ENCODE measurements at places on chromosomes 2 and 18.

- DNase-seq: no peak
Observed at GRCh38 chr2:223925106-223925505, 20.0 kb downstream of the WDFY1 start.

DNA sequence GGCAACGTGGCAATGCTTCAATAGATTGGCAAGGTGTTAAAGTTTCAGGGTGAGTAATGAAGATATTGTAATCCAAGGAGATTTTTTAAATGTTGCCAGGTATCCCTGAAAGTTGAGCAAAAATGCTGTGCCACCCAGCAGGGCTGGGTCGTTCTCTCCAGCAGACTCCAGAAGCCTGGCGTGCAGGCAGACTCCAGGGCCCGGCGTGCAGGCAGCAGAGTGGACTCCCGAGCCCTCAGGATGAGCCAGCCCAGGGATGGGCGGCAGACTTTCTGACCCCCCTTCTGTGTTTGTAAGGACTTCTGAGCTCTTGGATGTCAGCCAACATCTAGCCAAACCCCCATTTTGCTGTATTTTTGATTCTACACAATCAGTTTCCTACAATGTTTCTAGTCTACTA is 289.1 kb downstream of the ZNF516 start:
- no peak for DNase-seq

GRCh38 chr18:24112874-24113615 is 25.8 kb upstream of the CABYR start:
- no peak for DNase-seq

GRCh38 chr18:65808759-65809158 is 57.9 kb downstream of the CDH7 start:
- no peak for DNase-seq

- no peak for DNase-seq
Observed at GRCh38 chr2:141923657-141924056, 207.2 kb downstream of the LRP1B start.

DNA sequence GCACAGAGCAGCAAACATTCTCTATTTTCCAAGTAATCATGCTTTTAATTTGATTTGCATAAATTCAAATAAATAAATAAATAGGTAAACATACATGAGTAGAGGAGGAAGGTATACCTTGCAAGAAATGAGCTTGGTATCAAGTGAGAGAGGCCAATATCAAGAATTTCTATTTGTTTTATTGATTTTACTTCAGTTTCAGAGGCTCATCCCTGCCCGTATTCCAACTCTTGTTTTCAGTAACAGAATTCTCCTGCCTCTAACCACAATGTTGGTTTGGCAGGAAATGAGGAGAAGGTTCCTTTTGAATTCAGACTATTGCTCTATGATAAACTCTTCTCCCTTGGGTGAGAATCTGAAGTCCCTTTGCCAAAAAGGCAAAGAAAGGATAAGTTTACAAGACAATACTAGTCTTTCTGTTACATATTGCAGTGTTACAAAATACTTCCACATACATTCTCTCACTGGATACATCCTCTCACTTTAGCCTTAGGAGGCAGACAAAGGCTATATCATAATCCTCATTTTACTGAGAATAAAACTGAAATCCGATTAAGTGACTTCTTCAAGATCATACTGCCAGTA is 68.3 kb upstream of the ZNF397 start:
- DNase-seq: no peak

GRCh38 chr2:15547115-15547876 is 13.8 kb downstream of the NBAS start:
- no peak for DNase-seq

DNA sequence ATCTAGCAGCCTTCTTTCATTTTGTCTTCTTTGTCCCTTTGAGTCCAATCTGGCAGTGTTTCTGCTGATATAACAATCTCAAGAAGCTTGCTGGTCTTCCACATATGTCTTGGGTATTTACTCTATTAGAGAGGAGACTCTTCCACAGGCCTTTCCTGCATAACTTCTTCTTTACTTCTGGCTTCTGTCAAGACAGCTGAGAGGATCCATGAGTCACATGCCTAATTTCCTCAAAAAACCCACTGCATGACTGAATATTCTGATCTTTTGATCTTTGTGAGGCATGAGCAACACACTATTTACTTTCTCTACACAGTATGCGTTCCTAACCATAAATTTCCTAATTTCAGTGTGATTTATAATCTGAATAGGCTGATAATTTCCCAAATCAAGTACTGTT is 5.1 kb upstream of the DCC start:
- DNase-seq: no peak

GRCh38 chr2:126643431-126643830 is 12.5 kb upstream of the GYPC start:
- no peak for DNase-seq

DNA sequence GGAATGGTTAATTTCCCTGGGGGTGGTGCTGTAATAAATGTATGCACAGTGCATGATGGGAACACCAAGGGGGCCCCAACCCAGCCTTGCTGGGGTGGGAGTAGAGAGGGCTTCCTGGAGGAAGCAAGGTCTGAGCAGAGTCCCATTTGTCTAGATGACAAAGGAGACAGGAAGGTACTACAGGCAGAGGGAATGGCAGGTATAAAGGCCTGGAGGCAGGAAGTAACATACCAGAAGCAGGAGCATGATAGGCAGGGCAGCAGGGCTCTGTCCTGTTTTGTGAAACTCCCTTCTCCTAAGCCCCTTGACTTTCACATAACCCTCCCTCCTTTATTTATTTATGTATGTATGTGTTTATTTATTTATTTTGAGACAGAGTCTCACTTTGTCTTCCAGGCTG is 3.9 kb downstream of the GMPPA start:
- no peak for DNase-seq

DNA sequence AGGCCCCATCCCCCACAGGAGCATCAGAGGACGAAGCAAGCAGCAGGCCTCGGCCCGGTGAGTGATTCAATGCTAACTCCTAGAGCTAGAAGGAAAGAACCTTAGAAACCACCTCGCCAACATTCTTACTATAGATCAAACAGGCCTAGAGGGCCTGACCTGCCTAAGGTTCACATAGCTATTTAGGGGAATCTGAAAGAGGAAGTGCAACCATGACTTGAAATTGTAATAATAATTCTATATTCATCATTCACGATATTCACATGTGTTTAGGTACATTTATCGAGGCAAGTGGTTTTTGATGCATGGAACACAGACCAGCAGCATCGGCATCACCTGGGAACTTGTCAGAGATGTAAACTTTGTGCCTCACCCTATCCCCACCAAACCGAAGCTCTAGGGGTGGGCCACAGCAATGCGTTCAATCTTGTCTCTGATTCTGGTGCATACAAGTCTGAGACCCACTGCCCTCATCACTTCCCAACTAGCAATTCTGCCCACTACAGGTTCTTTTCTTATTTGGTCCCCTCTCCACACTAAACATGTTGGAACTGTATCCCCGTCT is 78.0 kb upstream of the DNMT3A start:
- DNase-seq: no peak

- DNase-seq: no peak
Observed at GRCh38 chr18:76099931-76100457, 395.0 kb downstream of the ZNF516 start.

Data from stimulated activated CD8-positive, alpha-beta memory T cell treated with anti-CD3 and anti-CD28 coated beads, Interleukin-2, amount 100 ng/mL, for 48 hours (primary cell).